ENCODE measurements at places on chromosomes 1 and 21.
A peak's percentile ranks its signal among the peaks of the same experiment; 100 is the strongest.

GRCh38 chr1:2540816-2541492, 10.9 kb upstream of the HES5 start:
- no peak for DNase-seq

DNA sequence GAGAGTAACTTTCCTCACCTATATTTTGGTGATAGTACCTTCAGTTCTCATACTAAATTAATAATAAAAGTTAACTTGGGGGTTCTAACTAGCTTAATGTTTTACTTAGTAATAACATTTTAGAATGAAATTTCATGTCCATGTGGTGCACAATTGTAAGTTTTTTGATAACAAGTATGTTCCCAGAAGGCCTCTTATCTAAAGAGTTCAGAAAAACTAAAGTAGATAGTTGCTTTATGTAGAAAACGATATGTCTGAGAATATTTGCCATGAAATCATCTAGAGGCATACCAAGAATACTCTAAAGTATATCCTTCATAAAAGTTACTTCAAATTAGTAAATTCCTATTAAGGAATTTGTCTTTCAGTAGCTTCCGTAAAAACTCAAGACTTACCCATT, 10.2 kb upstream of the ADCY10 start:
- DNase-seq = no peak

DNA sequence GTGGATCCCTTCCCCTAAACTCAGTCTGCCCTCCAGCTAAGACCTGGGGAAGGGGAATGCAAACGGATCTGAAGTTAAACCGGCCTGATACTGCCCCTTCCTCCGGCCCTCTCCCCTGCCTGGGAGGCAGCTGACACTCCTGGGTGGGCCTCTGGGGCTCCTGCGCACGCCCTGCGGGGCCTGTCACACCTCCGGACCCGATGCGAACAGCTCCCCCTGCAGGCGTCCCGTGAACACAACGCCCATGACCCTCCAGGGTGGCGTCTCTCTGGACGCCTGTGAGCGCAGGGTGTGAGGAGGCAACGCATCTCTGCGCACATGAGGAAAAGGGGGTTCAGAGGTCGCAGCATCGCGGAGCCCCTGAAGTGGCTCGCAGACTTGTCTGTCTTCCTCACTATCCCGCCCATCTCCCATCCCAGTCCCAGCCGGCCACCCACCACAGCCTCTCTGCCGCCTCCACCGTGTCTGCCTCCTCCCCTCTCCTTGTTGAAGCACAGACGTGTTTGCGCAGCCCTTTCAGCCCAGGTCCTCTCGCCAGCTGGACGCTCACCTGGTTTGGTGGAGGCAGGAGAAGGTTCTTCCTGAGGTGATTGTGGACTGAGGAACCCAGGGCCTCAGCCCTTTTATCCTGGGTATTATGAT, 421 bp upstream of the LCE3A start:
- no peak for DNase-seq

- no peak for DNase-seq
These were observed 28.8 kb downstream of the SPSB1 start for GRCh38 chr1:9321480-9321849.

DNA sequence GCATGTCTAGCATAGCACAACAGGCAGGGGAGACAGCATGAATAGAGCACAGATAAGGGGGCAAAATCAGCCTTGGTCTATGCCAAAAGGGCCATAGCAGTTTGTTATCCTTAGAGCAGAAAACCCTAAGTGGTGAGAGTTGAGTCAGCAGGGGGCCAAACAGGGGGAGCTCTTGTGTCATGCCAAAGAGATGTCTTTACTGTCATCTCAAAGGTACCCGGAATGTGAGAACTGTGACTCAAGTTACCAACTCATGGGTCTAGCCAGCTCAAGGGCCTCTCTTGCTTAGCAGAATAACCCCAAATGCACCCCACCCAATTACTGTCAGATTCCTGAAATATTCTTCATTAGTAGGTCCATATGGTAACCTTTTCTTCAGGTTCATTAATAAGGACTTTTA, 45.9 kb upstream of the NRDC start:
- DNase-seq = no peak

DNA sequence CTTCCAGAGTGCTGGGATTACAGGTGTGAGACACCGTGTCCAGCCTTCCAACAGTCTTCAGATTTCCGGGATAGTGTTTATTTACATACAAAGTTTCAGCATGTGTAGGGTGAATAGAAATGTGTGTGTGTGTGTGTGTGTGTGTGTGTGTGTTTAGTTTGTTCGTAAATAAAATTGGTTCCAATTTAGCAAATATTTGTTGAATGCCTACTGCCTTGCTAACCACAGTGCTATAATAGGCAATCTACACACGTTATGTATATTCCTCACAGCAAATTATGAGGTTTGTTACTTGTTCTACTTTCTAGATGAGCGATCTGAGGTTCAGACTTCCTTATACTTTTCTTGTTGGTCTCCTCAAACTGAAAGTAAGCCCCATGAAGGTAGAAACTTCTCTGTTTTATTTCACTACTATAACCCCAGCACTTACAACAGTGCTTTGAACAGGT, 32.8 kb upstream of the EPS15 start:
- no peak for DNase-seq

DNA sequence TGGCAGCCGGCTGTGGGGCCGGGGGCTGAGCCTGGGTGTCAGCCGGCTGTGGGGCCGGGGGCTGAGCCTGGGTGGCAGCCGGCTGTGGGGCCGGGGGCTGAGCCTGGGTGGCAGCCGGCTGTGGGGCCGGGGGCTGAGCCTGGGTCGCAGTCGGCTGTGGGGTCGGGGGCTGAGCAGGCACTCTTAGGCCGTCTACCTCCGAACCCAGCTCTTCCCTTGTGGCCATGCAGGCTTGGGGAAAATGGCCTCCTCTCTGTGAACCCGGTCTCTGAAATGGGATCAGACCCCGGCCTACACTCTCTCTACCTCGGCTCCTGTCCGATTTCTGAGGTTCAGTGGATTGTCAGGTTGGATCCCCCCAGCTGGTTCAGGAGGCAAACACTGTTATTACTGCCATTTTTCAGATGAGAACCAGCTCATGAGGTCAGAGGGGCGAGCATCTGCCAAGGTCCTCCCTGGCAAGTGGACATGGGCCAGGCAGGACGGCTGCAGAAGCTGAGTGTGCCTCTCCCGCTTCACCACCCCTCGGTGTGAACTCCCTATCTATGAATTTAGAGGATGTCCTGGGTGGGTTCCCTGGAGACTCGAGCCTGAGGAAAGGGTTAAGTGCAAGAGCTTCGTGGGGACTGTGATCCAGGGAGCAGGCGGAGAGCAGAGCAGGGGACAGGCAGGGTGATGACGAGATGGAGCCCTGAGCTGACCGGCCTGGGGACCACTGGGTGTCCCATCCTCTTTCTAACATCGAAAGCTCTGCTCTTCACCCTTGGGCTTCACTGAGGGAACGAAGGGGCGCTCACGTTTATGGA, 10.9 kb upstream of the COL18A1 start:
- no peak for DNase-seq

DNA sequence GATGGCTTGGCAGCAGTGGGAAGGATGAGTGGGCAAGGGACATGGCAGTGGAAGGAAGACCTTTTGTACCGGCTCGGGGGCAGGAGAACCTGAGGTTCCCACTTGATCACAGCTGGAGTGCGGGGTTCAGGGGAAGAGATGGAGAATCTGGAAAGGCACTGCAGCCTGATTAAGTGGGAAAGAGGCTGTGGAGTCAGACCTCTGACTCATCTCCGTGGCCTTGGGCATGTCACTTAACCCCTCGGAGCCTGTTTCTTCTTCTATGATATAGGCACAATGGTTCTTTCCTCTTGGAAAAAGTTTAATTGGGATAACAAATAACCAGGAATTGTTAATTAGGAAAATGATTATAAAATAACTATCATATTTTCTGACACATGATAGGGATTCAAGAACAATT, 13.1 kb upstream of the TMEM61 start:
- no peak for DNase-seq

GRCh38 chr1:190205713-190206112, 272.0 kb downstream of the BRINP3 start:
- DNase-seq = no peak

DNA sequence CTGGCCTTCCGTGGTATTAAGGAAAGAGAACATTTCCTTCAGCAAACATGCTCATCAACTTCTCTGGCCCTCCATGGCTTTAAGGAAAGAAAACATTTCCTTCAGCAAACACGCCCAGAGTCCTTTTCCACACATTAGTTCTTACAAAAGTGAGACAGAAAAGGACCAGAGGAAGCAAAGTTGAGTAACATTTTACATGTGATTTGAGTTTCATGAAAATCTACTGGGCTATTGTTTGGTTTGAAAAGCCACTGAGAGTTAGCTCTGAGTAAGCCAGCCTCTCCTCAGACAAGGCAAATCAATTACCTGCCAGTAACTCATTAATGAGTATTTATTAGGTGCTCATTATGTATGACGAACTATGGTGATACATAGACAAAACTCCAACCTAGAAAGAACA, 78.0 kb downstream of the NID1 start:
- no peak for DNase-seq

DNA sequence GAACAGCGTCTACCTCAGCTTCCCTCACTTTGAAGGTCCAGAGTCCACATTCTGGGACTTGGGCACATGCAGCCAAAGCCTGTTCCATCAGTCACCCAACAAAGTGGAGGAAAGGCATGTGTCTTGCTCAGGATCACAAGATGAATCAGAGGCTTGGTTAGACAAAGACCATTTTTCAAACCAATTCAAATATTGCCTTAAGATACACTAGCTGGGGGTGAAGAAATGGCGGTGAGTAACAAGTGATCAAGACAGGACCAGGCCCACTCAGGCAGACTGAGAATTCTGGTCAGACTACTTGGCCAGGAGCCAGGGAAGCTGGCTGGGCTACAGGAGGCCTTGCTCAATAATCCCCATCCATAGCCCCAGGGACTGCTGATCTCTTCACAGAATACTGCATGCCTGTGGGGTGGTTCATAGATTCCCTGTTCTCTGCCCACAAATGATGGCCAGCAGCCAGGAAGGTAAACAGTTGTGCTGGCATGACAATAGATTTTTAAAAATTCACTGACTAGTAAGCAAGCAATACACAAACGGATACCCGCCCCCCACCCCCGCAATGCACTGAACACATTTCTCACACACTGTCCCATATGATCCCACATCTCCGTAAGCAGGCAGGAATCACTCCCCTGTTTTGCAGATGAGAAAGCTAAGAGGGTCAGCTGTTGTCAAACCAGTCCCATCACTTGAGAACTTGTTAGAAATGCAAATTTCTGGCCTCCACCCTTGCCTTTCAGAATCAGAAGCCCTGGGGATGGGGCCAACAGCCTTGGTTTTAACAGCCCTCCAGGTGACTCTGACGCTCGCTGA, 27.2 kb downstream of the ERI3 start:
- DNase-seq = no peak

DNA sequence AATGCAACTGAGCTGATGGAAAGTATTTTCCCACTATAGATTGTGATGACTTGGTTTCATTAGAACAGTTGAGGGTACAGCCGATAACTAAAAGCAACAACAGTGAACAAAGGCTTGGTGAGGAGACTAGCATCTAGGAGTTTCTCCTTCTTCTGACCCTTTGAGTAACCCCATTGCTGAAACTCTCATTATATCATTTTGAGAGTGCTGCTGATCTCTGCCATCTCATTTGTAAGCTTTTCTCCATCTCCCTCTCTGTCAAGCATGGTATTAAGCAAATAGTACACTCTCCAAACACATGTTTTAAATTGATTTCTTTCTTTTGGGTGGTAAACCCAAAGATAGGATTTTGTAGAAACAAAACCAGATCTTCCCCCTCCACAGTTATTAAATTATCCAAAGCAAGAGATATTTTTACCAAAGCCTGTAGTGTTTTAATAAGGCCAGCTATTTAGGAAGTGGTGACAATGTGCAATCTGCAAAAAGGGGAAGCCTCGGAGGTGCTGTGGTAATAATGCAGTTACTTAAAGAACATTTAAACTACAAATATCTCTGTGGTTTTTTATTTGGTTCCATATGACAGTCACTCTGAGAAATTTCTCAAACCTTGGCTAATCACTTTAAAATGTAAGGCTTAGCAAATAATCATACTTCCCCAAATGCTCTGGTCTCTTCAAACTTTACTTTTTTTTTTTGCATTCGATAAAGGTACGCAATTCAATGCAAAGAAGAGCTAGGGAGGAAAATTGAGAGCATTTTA, 287.5 kb downstream of the HLX start:
- DNase-seq = no peak

- no peak for DNase-seq
These were observed 407.9 kb downstream of the PLA2G4A start for GRCh38 chr1:187236676-187237075.

GRCh38 chr1:245353411-245353810, 198.6 kb downstream of the KIF26B start:
- no peak for DNase-seq

DNA sequence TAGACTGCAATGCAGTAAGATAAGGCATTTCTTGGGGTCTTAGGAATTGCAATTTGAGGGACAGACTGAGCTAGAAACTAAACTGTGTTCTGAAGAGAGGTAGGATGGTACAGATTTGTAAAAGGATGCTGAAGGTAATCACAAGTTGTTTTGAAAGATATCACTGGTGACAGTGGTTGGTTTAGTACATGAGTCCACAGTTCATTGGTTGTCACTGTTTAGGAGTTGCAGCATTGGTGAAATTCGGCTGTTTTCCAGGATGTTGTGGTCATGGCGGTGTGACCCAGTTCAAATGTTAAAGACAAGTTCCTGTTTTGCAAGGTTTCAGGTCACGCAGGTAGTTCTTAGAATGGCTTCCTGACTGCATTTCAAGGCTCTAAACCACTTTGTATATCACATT, 292.8 kb upstream of the B3GALT2 start:
- DNase-seq = peak; percentile 95

GRCh38 chr21:42377211-42377950, 11.0 kb upstream of the TFF1 start:
- no peak for DNase-seq

- peak; percentile 47 for DNase-seq
These were observed 34.6 kb downstream of the DNTTIP2 start for GRCh38 chr1:93844262-93845045.

DNA sequence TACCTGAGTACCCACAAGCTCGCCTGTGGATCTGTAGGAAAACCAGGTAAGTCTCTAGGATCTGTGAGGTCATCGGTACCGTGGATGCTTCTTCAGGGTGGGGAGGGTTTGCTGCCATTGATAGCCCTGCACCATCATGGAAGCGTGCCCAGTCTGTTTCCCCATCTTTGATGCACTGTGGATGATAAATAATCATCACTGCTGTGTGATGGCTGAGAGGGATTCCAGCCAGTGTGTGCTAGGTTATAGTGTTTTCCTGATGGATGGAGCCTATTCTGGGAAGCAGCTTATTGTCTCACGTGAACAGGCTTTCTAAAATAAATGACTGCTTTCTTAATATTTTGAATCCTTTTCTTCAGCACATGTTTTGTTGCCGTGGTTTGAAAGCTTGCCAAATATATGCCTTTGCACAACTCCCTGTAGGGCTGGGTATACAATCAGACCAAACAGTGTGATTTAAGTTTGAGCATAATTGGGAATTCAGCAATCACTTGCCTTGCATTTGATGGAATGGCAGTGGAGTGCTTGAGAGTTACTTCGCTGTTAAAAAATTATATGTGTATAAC, 113.8 kb downstream of the CAMTA1 start:
- DNase-seq = no peak

- DNase-seq = no peak
These were observed 674.3 kb upstream of the RGS18 start for GRCh38 chr1:191483988-191484387.
